NCI-H460 (cell line): ENCODE measurements at places on chromosomes 2 and 18.

GRCh38 chr2:9473308-9473984 is 905 bp upstream of the IAH1 start:
- no peak for DNase-seq

- DNase-seq: no peak
Observed at GRCh38 chr18:44696892-44697291, 16.2 kb downstream of the SETBP1 start.

DNA sequence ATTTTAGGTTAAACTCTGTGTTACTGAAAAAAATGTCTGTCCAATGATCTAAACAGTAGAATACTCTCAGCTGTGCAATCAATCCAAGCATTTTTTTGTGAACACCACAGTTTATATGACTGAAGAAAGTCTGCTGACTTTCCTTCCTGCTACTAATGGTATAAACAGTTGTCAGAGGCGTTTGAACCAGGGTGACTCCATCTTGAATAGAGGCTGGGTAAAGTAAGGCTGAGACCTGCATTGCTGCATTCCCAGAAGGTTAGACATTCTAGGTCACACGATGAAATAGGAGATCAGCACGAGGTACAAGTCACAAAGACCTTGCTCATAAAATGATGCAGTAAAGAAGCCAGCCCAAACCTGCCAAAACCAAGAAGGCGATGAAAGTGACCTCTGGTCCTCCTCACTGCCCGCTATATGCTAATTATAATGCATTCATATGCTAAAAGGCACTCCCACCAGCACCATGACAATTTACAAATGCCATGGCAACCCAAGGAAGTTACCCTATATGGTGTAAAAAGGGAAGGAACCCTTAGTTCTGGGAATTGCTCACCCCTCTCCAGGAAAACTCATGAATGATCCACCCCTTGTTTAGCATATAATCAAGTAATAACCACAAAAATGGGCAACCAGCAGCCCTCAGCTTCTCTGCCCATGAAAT is 31.3 kb downstream of the POU3F3 start:
- no peak for DNase-seq

DNA sequence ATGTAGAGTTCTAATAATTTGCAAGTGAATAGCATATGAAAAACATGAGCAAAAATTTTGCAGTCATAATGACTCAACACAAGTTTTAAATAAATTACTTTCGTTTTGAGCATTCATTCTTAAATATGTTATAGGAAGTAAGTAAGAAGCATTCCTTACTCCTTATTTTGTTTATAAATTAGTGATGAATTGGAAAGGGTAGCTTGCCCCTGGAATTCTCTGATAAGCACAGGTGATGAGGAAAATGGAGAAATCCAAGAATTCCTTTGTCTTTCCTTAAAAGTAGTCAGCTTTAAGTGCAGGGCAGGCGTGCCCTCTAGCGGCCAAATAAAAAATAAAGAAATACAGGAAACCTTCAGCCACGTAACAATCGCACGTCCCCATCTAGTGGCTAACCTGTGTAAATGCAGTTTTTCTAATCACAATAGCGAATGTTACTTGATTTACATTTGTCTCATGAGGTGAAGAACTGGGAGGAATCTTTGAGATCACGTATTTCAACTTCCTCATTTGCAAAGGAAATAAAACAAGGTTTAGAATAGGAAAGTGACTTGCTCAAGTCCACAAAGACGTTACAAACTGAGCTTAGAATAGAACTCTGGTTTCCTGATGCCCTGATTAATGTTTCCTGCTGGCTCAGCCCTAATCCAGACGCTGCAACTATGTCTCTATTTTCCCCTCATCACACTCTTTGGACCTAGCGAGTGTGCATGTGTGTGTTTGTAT is 47.2 kb upstream of the ZNG1B start:
- DNase-seq: peak; percentile 88

DNA sequence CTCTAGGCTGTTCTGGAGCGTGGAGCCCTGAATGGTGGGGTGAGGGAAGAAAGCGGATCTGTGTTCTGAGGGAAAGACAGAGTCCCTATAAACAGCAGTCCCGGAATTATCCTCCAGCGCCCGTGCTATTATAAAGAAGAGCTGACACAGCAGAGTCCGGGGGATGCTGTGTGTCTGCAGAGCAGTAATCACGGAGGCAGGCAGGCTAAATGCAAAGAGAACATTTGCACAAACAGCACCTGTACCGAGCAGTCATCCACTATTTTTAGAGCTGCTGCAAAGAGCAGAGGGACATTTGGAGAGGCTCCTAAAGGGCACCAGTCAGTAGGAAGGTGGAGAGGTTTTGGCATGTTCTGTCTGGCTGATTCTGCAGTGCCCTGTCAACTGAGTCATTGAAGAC is 293.8 kb upstream of the SLC14A2 start:
- no peak for DNase-seq

DNA sequence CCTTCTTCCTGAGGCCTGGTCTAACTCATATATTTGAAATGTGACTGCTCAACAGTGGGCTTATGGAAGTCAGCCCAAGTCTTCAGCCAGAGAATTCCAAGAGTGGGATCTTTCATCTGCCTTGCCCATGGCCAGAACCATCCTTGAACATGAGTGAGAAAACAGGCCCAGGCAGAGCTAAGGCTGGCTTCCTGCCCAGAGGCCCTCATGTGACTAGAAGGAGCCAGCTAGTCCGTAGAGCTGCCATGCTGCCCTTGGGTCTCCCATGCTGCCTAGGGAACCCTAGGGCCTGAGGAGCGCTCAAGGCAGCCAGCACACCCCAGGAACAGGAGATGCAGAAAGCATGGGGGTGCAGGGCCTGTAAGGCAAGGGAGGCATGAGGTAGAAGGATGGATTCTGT is 203.6 kb downstream of the FHOD3 start:
- no peak for DNase-seq

DNA sequence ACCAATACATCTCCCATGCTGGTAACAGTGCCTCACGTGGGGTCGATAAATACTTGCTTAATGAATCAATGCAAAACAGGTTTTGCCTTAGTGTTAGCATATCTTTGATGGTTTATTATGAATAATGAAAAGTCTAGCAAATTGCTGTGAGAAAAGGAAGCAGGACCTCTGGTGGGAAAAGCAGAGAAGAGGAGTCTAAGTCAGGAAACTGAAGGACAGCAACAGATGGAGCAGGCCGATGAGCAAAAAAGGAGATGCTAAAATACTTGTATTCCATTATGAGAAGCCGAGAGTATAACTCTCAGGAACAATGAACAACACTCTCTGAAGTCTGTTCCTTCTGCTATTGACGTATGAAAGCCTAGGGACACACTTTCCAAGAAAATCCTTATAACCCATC is 555.2 kb upstream of the KLHL29 start:
- DNase-seq: no peak

GRCh38 chr2:122061831-122062230 is 306.4 kb downstream of the TSN start:
- no peak for DNase-seq
